Ovary (tissue), 10 donors: ENCODE measurements at places on chromosomes 1 and 21. TPM values are rescaled to one million over a fixed set of nuclear protein-coding genes. Genes with fewer than 3 reads are reported as not detected.

SHISAL2A gene
- total RNA-seq: not detected

FUBP1 gene
- total RNA-seq: 95.6 TPM

KCNQ4 gene
- total RNA-seq: 3.1 TPM

IL23R gene
- total RNA-seq: not detected

CLCNKA gene
- 1.0 TPM for total RNA-seq

MRPL39 gene
- 19.2 TPM for total RNA-seq

GPR25 gene
- total RNA-seq: not detected

GUK1 gene
- total RNA-seq: 161 TPM

EFCAB14 gene
- 87.8 TPM for total RNA-seq

NEK2 gene
- not detected for total RNA-seq

THRAP3 gene
- total RNA-seq: 92.8 TPM

ZNF678 gene
- total RNA-seq: 8.8 TPM
